ENCODE measurements at places on chromosomes 13 and 19.

DNA sequence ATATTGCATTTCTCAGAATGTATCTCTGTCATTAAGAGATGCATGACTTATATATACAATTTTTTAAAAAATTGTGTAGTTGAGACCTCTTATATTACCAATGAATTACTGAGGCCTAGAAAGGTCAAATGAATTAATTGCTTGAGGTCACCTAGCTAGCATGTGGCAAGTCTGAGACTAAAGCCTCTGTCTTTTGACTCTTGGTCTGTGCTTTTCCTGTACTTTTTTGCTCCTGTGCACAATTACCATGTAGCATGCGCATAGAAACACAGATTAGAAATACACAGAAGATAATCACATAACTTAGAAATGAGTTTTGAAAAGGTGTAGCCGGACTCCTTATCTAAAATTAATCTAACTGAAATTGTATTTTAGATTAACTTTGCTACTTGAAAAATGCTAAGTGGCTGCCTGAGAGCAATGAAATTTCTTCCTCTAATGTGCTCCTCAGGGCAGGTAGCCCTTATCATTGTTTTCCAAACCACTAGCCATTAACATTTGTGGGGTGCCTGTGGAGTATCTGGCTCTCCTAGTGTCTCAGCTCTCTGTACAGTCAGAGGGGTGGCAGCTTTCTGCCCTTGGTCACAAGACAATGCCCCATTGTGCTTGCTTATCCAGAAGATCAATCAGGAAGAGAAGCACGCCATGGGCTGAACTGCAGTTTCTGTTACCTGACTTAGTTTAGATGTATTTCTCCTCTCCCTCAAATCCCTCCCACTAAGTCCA, 119.6 kb downstream of the RFC3 start:
- H3K4me3 ChIP-seq, result no peak overlapping the region
- no peak overlapping the region for H3K27ac ChIP-seq
- H3K27me3 ChIP-seq, result no peaks in the 10 kb centered on the region

GRCh38 chr19:46287585-46287984, 9.3 kb upstream of the HIF3A start:
- no peak overlapping the region for H3K27ac ChIP-seq
- no peak overlapping the region for H3K4me3 ChIP-seq
- no peaks in the 10 kb centered on the region for H3K27me3 ChIP-seq
- no peaks in the 10 kb centered on the region for H3K36me3 ChIP-seq
- no peak for DNase-seq

- DNase-seq, result no peak
- H3K36me3 ChIP-seq, result no peaks in the 10 kb centered on the region
- peak overlapping the region; percentile 59 for H3K4me3 ChIP-seq
- no peak overlapping the region for H3K27ac ChIP-seq
- peaks cover 15% of the 10 kb centered on the region for H3K4me1 ChIP-seq
- H3K27me3 ChIP-seq, result no peaks in the 10 kb centered on the region
Observed at GRCh38 chr19:14056741-14057356, 5.0 kb downstream of the PALM3 start.

DNA sequence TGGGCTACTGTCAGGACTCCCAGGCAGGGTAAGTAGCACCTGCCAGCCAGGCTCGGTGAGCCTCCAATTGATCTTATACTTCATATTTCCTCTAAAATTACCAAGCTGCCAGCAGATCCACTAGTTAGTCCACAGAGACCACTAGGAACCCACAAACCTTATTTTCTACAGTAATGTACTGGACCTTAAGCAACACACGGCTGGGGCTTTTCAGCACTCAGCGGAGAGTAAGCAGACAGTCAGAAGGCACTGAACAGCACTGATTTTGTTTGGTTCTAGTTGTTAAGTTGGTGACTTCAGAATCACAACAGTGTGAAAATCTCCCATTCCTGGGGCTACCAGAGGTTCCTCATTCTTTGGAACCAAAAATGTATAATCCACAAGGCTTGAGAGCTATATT, 56.1 kb downstream of the MRPL57 start:
- peaks cover 3% of the 10 kb centered on the region for H3K27me3 ChIP-seq
- no peak overlapping the region for H3K4me3 ChIP-seq
- peaks cover 6% of the 10 kb centered on the region for H3K4me1 ChIP-seq
- no peak overlapping the region for H3K27ac ChIP-seq

DNA sequence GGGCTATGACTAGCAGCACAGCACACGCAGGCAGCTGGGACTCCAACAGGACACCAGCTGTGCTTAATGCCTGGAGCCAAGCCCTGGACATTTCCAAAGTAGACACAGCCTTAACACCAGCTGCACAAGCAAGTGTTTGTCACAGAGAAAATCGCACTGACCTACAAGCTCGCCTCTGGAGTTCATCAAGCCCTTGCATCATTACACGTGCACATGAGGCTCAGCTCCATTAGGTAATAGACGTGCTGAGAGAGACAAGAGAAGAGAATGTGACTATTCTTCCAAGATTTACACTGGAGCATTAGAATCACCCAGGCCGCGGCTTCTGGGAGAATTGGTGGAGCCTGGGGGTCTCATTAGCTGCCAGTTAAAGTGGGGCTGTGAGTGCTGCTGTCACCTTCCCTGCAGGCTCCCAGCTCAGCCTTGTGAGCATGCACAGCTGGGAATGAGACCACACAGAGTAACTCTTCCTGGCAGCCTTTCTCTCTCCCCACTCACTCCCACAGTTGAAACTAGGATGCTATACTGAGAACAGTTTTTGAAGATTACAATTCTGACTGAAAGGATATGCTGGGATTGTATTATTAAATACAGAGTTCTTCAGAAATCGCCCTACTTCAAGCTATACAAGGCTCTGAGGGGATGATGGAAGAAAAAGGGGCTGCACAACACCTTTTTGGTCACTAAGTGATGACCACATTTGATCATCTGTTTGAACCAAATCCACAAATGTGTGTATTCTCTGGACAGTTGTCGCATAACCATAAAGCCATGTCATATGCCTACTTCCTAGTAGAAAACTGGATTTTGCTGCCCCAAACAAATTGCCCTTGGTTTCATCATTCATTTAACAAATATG, 10.5 kb downstream of the STOML3 start:
- no peaks in the 10 kb centered on the region for H3K36me3 ChIP-seq
- H3K27ac ChIP-seq, result no peak overlapping the region
- peaks cover 46% of the 10 kb centered on the region for H3K27me3 ChIP-seq
- no peak for DNase-seq
- H3K4me1 ChIP-seq, result no peaks in the 10 kb centered on the region
- no peak overlapping the region for H3K4me3 ChIP-seq
